NCI-H524 (cell line): ENCODE measurements at places on chromosomes 1 and 21.

DNA sequence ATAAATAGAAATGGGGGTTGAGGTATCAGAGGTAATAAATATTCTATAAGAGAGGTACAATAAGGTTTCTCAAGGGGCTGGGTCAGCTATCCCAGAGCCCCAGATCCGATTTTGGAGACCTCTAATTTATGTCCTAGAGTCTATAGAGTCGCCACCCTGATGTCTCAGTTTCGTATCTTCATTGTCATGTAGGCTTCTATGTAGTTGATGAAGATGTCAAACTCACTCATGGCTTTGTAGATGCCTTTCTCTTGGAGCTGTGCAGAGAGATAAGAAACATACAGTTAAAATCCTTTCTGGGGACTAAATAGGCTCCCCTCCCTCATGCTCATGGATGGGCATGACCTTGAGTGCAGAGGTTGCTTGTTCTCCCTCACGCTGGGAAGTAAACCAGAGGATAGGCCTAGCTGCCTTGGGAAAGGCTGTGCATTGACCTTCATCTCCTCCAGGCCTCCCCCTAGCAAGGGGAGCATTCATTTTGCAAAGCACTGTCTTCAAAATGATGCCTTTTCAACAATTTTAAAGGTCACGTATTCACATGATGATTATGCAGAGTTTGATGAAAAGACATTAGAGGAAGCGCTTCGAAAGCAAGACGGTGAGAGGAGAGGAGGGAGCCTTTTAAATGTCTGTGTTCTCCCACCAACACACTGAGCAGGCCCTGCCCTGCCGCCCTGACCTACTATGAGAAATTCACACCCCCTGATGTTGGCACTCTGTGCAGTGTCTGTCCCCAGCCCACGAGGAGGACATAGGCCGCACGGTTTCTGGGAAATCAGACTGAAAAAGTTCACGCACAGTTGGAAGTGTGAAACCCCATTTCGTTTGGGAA is 1.9 kb upstream of the IL19 start:
- DNase-seq, result no peak

DNA sequence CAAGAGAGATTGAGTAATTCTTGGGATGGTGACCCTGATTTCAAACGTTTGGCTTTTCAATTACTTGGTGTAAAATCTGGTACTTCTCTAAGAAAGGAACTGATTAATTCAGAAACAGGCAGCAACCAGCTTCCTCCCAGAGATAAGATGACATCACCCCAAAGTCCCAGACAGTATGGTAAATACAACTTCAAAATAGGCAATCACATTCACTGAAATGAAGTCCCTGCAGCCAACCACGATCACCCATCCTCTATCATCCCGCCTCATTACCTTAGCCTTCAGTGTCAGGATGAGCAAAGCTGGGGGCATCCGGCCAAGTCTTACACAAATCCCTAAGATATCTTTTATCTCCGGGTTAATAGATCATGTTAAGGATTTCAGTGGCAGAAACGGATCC is 26.4 kb upstream of the RUNX1 start:
- DNase-seq, result no peak

GRCh38 chr21:30668776-30669175 is 26.1 kb downstream of the KRTAP20-3 start:
- no peak for DNase-seq

- no peak for DNase-seq
These were observed 19.7 kb downstream of the OR6Y1 start for GRCh38 chr1:158534496-158534895.
